Suprapubic skin (tissue), 4 donors: ENCODE measurements at places on chromosomes 6 and 20.
A peak's percentile ranks its signal among the peaks of the same experiment; 100 is the strongest.

DNA sequence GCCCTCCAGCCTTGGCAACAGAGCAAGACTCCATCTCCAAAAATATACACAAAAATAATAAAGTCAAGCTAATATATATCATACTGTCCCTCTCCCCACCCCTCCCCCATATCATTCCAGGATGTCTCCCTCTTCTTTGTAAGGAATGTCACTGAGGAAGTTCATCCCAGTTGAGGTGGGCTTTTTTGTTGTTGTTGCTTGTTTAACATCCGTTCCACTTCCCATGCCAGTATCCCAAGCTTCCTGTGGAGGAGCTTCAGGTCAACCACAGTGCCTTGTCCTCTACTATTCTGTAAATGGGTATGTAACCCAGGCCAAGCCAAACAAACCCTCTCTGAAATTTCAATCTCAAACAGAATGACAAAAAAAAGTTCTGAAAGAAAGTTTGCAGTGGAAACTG is 19.0 kb upstream of the PTPN1 start:
- no peak for DNase-seq

- no peak for DNase-seq
Observed at GRCh38 chr6:22737331-22737730, 168.0 kb downstream of the HDGFL1 start.

- no peak for DNase-seq
Observed at GRCh38 chr6:134549854-134550253, 231.9 kb upstream of the SGK1 start.

GRCh38 chr20:21684671-21685070 is 20.8 kb upstream of the PAX1 start:
- no peak for DNase-seq

DNA sequence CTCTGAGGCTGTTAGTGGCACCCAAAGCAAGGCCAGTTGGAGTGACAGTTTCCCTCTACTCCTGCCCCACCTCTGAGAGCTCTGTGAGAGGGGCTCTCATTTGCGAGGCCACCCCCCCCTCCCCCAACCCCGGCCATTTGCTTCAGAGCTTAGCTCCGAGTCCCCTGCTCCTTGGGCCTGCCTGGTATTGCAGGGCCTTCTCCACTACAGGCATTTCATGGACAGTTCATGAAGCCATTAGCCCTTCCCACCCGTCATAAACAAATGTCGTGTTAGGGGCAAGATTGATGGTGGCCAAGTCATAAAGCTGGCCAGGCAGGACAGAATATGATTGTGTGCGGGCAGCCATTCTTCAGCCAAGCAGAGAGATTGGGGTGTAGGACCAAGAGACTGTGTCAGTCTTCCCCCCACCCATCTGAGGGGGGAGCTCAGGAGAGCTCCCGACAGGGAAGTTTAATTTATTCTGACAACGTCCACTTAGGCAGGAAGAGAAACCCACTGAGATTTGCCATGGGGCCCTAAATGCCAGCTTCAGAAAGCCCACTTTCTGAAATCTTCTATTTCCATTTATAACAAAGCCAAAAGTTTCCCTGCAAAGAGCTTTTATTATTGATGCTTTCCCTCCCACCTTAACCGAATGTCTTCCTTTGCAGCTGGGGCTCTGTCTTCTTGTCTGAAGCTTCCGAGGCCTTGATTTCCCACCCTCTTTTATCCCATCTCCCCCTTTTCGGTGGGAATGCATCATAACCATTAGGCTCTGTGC is 7.2 kb downstream of the FOXC1 start:
- DNase-seq, result no peak

DNA sequence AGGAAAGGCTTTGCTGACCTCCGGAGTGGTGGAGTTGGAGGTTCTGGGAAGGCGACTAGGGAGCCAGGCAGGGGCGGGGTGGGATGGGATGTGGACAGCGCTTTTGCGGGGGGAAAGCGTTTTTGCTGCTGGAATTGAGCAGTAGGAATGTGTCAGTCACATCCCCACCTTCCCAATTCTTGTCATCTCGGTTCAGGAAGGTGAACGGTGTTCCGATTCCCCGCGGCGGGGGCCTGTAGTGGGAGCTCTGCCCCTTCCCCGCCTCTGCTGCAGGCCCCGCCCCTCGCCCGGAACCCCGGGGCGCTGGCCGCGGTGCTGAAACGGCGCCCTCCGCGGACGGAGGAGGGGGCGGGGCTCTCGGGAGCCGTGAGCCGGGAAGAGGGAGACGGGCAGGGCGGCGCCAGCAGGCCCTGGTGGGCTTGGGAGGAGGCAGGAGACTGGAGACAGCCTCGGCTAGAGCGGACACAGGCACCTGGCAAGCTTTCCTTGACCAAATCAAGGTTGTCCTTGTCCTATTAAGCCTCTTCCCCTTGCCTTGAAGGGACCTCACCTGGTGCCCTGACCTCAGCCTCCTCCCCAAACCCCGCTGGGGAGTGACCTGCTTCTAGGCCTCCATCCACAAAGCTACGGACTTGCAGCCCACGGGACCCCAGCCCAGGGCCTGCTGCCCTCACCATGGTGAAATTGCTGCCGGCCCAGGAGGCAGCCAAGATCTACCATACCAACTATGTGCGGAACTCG is at the start of gene LHFPL5:
LHFPL5 (plus strand) TSS at position 357 of the 741 bp plus-strand sequence; CDS start at position 676, 319 bp downstream.
- DNase-seq, result no peak

DNA sequence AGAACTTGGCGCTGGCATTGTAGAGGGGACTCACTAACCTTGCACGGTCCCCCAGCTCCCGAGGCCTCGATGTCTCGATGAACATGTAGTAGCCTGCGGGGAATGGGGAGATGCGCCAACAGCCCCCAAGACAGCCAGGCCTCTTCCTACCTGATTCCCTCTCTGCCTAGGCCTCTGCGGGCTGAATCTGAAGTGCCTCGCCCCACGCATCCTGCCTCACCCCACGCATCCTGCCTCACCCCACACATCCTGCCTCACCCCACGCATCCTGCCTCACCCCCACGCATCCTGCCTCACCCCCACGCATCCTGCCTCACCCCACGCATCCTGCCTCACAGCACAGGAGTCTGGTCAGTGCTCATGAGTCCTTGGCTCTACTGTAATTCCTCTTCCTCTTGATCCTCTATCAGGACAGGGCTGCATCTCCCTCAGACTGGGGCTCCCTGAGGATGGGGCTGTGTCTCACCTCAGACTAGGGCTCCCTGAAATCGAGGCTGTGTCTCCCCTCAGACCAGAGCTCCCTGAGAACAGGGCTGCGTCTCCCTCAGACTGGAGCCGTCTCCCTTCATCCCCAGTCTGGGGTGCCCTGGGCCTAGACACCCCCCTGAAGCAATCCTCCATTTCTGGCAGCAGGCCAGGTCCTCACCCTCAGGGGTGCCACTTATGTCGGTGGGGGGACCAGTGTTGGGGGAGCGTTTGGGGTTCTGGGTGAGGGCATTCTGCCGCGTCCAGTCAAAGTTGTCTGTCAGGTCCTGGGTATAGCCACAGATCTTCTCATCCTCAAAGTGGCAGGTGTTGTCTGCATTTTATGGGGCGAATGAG is 53.6 kb downstream of the MDGA1 start:
- no peak for DNase-seq

DNA sequence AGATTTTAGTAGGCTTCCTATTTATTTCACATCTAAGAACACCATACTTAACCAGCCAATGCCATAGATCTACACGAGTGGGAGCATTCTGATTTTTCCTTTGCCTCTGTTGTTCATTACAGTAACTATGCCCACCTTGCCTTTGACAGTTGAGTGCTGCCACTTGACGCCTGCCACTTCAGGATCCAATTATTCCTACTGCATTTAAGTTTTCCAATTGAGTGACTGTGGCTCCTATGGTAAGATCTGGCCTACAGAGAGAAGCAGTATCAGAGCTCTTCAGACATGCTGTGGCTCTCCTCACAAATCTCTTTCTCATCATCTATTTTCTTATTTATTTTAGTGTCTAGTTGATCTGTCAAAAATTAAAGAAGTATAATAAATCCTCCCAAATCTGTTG is 403.0 kb upstream of the SPTLC3 start:
- DNase-seq, result no peak

GRCh38 chr6:99559057-99559456 is 9.4 kb downstream of the CCNC start:
- DNase-seq, result no peak

DNA sequence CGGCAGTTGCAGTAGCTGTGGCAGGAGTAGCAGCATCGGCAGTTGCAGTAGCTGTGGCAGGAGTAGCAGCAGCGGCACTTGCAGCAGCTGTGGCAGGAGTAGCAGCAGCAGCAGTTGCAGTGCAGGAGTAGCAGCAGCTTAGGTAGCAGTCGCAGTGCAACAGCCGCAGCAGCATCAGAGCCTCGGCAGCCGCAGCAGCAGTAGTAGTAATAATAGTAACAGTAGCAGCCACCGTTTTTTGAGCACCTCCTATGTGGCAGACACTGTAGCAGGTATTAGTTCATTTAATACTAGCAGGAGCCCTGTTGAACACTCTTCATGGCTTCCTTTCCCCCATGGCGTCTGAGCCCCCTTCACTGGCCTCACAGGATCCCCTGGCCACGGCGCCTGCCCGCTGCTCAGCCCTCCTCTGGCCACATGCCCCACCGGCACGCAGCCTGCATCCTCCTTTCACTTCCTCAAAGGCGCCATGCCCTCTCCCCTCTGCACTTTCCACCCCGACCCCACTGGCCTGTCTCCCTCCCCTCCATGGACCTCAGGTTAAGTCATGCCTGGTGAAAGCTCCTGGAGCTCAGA is 19.1 kb upstream of the IRF4 start:
- no peak for DNase-seq

DNA sequence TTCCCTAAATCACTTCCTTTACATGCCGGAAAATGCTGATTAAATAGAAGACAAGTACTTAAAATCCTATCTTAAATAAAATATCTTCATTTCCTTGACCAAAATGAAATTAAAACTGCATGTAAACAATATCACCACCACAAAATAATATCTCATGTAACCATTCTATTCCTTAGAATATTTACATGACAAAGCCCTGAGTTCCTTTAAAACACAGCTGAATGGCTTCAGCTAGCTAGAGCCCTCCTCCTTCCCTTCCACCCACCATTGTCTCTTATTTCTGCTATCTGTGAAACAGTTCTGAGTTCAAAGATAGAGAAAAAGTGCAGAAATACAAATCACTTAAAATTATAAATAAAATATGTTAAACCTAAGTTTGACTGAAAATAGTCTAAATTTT is 103.1 kb downstream of the HIVEP2 start:
- DNase-seq, result no peak

GRCh38 chr6:34709386-34709785 is 12.8 kb upstream of the ILRUN start:
- no peak for DNase-seq

DNA sequence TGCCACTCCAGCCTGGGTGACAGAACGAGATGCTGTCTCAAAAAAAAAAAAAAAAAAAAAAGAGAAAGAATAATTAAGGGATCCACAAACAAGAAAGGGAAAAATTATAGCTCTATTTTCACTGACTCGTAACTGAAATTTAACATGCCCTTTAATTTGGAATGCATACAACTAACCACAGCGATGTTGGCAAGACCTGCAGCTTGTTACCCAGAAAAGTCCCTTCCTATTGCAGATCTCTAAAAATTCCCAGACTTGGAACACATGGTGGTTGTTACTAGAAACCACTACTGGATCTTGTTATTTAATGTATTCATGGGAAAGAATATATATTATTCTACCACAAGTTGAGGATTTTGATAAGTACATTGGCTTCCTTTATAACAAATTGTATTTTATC is 27.8 kb upstream of the SMIM28 start:
- DNase-seq, result no peak

DNA sequence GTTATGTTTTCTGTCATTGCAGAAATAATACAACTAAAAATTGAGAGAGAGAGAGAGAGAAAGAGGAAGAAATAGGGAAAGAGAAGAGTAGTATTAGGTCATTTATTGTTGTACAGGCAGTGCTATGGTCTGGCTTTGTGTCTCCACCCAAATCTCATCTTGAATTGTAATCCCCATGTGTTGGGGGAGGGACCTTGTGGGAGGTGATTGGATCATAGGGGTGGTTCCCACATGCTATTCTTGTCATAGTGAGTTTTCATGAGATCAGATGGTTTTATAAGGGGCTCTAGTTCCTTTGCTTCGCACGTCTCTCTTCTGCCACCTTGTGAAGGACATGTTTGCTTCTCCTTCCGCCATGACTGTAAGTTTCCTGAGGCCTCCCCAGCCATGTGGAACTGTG is 677.4 kb upstream of the CHD6 start:
- no peak for DNase-seq

GRCh38 chr6:37004044-37004980 is 1.1 kb upstream of the FGD2 start:
- no peak for DNase-seq

- no peak for DNase-seq
Observed at GRCh38 chr6:34834789-34835518, 43.1 kb downstream of the BLTP3A start.

GRCh38 chr6:20173833-20174792 is 38.2 kb downstream of the MBOAT1 start:
- no peak for DNase-seq

DNA sequence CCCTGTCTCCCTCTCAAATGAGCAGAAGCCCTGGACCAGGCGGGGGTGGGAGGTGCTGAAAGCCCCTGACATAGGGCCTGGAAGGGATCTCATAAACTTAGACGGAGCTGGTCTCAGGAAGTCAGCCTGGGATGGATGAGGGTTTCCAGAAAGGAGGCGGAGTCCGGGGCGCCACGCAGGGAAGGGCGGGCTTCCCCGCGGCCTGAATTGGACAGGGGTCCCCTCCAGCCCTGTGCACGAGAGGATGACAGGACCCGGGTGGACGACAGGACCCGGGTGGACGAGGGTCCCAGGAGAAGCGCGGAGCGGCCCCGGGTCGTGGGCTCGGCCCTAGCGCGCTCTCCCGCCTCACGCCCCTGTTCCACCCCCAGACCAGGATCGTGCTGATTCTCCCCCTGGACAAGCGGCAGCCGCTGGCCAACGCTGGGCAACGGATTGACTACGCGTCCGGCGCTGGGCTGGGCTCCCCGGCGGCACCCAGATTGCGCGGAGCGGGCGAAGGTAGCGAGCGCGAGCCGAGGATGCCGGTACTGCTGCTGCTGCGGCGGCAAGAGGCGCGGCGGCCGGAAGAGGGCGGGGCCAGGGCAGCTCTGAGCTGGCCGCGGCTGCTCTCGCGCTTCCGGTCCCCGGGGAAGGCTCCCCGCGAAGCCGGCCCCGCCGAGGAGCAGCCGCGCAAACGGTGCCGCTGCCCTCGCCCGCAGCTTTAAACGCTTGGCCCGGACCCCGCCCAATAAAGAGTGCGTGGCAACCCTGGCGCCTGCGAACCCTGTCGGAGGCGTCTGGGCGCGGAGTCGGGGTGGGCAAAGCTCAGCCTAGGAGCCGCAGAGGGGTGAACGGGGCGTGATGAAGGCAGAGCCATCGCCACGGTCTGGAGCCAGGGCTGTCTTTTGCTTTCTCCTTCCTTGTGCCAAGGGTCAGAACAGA is 1.3 kb downstream of the C20orf144 start:
- DNase-seq, result no peak

GRCh38 chr6:150443621-150444020 is 74.8 kb downstream of the IYD start:
- peak; percentile 89 for DNase-seq

- DNase-seq, result no peak
Observed at GRCh38 chr6:39007575-39007974, 41.0 kb upstream of the GLP1R start.
